RCC 7860 (cell line): ENCODE measurements at places on chromosomes 4 and X.
A peak's percentile ranks its signal among the peaks of the same experiment; 100 is the strongest.

DNA sequence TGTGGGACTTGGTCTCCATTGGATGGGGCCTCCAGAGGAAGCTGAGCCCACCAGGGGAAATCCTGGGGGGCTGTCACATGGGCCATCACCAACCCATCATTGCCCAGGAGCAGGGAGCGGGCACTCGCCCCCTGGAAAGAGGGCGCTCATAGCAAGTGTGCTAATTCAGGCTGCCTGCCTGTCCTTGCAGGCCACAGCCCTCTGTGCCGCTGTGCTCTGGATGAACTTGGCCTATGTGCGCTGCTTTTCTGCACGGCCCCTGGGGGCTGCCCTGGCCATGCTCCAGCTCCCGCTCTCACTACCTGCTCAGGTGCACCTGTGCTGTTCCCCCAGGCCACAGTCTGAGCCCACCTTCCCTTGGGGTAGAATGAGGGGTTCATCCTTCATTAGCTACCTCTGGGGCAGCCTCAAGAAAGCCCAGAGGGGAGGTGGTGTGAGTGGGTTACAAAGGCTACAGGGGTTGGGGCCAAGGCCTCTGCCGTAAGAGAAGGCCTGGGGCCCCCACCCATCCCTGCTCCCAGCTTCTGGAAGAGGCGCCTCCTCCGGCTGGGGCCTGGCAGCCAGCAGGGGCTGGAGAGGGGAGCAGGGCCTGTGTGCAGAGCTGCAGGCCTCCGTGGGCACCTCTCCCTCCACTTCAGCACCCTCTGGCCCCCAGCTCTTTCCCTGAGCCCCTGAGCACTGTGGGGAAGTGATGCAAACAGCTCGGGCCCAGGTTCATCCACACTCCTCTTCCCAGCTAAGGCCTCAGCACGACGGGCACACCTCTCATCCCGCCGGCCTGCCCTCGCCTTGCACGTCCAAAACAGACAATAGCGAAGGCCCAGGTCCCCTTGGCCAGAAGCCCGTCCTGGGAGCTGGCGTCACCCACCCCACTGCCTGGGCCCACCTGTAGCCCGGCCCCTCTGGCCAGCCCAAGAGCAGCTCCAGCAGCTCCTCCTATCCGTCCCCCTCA, 8.9 kb downstream of the CFAP99 start:
- no peak for DNase-seq

DNA sequence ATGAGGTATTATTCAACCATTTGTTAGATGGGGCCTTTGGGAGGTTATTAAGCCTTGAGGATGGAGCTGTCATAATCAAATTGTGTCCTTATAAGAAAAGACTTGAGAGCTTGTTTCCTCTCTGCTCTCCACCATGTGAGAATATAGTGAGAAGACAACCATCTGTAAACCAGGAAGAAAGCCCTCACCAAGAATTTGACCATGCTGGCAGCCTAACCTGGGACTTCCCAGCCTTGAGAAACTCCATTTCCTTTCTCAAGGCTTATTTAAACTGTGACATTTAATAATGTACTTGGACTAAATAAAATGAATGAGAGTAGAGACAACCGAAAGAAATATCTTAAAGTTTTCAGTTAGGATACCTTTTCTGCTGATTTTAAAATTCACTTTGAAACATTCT, 83.7 kb upstream of the GC start:
- no peak for DNase-seq

DNA sequence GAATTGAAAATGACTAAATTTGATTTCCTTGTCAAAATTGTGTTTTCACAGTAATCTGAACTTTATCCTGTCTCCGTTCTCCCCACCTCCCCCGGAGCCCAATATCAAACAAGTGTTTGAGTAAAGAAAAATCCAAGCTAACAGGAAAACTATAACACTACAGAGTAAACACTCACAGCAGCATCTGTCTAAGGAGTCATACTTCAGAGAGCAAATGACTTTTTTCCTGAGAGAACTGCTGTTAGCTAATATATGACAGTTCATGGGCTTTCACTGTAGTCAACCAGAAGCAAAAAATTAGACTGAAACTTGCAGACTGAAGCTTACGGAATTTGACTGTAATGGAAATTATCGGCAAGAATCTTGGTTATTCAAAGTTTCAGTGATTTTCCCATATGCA, 321.7 kb downstream of the ANKRD50 start:
- no peak for DNase-seq

DNA sequence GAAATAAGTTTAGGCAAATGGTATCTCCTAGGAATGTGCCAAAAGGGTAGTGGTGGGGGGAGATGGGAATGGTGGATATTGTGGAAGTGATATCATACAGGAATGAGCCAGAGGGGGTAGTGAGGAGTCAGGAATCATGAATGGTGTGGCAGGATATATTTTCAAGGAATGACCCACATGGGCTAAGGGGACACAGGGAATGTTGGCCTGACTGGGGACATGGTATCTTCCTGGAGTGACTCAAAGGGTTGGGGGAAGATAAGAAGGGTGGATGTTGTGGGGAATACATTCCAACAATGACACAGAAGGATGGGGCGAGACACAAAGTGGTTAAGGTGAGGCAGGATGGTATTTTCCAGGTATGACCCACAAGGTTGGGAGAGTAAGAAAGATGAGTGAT, 60.6 kb downstream of the MAOA start:
- DNase-seq, result peak; percentile 76

GRCh38 chr4:178280362-178280761, 838.1 kb upstream of the AGA start:
- no peak for DNase-seq

GRCh38 chr4:1249731-1250526, 999 bp upstream of the CTBP1 start:
- DNase-seq, result no peak

DNA sequence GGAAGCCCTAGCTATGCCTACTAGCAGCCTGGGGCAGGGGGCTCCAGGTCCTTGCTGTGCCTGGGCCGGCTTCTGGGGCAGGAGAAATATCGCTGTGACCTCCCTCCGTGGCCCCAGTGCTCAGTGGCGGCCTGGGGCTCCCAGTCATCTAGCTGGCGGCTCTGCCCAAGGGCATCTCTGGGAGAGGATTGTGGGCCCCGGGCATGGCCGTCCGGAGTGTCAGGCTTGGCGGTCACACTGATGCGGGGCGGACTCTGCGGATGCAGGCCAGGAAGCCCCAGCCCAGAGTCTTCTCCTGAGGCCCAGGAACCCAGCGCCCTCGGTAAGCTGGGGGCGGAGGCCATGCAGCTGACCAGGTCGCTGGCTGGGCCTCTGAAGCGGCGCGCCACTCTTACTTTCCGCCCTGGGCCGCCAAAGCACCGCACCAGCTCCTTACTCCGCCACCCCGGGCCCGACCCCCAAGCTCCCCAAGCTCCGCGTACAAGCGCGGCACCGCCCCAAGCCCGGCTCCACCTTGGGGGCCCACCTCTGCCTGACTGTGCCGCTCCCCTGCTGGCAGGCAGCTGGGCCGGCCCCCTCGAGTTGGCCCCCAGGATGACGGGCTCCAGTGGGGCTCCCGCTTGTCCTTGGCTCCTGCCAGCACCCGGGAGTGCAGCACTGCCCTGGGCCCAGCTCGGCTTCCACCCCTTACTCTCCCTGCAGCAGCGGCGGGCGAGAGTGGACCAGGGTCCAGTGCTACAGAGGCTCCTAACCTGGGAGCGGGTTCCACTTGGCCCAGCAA, 720.0 kb downstream of the PCDH18 start:
- no peak for DNase-seq

GRCh38 chrX:135324463-135324862, 15.2 kb downstream of the ETDC start:
- no peak for DNase-seq

DNA sequence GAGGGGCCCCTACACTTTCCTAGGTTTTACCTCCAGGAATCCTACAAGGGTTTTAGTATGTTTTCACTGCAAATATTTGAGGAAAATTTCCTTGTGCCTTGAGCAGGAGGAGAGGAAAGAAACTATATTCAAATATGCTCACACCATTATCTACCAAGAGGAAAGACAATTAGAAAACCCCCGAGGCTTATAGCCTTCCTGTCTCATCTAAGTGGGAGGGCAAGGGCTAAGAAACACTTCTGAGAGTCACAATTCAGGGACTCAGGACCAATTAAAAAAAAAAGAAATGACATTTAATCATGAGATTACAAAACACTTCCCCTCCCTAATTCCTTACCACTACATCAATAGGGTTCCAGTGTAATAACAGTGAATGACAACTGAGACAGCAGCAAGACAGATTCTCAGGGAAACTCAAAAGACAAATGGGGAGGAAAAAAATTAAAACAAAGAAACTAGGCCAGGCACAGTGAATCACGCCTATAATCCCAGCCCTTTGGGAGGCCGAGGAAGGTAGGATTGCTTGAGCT, 45.6 kb downstream of the ATRX start:
- no peak for DNase-seq

- no peak for DNase-seq
Observed at GRCh38 chr4:4549534-4549933, 7.7 kb upstream of the STX18 start.

DNA sequence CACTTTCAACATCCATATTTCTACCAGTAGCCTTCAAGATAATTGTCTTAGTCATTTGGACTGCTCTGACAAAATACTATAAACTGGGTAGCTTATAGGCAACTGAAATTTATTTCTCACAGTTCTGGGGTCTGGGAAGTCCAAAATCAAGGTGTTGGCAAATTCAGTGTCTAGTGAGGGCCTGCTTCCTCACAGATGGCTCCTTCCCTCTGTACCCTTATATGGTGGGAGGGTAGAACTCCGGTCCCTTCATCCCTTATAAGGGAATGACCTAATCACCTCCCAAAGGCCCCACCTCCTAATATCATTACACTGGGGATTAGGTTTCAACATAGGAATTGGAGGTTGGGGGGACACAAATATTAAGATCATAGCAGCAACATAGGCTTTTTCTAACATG, 7.4 kb upstream of the TBC1D25 start:
- no peak for DNase-seq

DNA sequence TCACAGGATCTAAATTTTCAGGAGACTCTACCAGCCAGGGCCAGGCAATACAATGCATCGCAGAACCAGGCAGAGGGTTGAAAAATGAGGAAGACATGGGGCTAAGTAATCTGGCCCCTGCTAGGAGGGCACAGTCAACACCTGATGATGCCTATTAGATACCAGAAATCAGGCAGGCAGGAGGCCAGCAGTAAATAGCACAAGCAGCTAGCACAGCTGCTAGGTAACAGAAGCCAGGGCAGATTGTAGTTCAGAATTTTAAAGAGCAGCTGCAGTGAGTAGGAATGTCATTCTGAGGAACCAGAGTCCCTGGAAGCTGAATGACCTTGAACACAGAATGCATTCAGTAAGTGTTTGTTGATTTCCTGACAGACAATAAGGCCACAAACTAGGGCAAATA, 38.8 kb upstream of the TRPC5OS start:
- no peak for DNase-seq

DNA sequence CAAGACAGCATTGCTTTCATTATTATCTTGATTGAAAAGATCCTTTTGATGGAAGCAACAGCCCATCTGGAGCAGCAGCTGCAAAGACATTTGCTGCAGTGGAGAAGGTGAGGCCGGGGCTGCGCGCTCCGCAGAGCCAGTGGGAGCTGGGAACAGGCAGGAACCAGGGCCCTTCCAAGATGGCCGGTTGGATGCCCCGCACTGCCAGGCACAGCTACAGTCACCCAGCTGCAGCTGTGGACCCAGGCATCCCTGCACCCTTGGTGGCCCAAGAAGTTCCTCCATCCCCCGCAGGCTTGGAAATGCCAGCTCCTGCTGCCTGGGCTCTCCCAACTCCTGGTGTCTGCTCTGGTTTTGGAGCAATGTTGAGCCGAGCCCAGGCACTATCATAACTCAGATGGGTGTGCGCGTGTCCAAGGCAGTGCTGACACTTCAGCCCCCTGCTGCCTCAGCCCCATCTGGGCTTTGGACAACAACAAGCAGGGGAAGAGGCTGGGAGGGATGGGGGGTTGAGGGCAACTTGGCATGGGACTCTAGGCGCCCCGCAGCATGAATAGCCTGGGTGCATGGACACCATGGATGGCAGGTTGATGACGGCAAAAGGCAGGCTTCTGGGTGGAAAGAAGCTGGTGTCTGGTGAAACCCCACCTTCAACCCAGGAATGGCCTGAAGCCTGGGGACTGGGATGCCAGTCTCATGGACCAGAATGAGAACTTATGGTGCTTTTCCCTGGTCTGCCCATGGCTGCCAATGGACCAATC, 371.8 kb downstream of the FSTL5 start:
- no peak for DNase-seq

GRCh38 chr4:115332078-115332477, 218.7 kb upstream of the NDST4 start:
- no peak for DNase-seq

GRCh38 chr4:151434183-151434860, 25.3 kb downstream of the FHIP1A start:
- peak; percentile 31 for DNase-seq

DNA sequence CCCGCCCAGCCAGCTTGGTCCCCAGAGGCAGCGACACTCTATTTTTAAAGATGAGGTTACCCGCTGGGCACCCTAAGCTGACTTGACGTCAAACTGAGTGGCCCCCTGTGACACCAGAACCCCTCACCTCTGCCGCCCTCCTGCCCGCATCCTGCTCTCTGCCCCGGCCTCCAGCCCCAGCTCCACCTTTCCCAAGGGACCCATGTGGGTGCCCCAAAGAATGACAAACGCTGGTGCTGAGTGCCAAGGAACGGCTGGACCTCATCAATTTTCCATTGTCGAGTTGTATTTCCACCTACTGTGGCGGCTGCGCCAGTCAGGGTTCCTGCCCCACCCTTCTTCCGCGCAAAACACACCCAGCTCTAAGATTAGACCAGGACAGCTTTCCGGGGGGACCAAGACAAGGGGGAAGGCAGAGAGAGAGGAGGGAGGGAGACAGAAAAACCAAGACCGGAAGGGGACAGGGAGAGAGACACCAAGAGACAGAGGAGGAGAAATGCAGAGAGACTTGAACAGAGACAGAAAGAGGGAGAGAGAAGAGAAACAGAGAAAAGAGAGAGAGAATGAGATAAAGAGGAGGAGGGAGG, 2.0 kb downstream of the PRKX start:
- DNase-seq, result no peak

GRCh38 chrX:5568934-5569333, 659.7 kb downstream of the NLGN4X start:
- DNase-seq, result no peak

- DNase-seq, result no peak
Observed at GRCh38 chr4:35358001-35358584, 886.2 kb downstream of the ARAP2 start.

DNA sequence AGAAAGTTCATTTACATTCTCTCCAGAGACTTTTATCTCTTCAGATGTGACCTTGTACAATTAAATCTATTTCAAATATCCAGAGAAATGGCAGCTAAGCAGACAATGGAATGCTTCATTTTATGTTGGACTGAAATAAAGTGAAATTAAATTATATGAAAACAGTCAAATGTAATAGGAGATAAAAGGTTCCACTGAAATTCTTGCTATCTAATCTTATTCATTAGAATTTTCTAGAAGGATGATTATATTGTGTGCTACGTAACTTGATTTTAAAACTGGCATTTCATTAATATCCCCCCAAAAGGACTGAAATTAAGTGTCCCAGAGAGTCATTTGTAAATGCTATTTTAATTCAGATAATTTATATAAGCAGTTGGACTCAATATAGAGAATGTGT, 646.9 kb upstream of the GALNT7 start:
- no peak for DNase-seq

GRCh38 chr4:70722199-70722791, 531 bp downstream of the RUFY3 start:
- DNase-seq, result peak; percentile 53
